Trophoblast cell (in vitro differentiated cells and primary cell): ENCODE measurements at places on chromosomes 4 and X.

DNA sequence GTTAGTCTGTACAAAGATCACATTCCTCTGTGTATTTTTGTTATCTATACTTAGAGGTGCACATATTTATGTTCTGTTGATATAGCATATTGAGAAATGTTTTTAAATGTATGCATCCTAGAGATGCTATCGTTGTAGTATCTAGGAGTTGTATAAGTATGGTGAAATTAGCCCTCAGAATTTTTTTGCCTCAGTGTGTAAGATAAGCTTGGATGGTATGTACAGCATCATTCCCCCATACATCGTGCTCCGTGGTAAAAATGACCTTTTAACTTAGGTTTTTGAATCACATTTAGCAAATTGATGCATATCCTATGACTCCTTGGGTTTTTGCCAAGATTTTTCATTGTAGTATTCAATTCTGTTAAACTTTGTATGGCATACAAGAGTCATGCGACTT is 113.5 kb downstream of the RPA4 start:
- peak; percentile 8 for DNase-seq

- DNase-seq, result peak; percentile 1
Measured at GRCh38 chrX:39689376-39690104, 408.2 kb downstream of the BCOR start.

GRCh38 chrX:138866643-138867042 is 155.1 kb upstream of the FGF13 start:
- no peak for DNase-seq

DNA sequence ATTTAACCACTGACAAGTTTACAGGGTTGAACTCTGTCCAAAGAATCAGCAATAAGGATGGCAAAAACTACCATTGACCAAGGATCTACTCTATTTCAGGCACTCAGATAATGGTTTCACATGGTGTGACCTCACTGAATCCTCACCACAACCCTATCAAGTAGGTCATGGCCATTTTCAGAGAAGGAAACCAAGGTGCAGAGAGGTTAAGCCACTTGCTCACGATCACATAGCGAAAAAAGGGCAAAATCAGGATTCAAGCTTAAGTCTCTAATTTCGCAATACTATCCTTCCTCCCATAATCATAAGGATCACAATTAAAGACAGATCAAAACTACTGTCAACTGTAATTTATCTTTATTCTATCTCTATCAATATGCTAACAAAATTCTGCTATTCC is 191.0 kb upstream of the AFF2 start:
- DNase-seq, result no peak

- DNase-seq, result no peak
Measured at GRCh38 chr4:38734911-38735310, 47.9 kb downstream of the TLR10 start.
